CD4-positive, alpha-beta T cell treated with Interleukin-10 for 1 hour (primary cell): ENCODE measurements at places on chromosomes 1 and 21.

- DNase-seq: no peak
Measured at GRCh38 chr1:227785094-227785804, 30.2 kb upstream of the PRSS38 start.

- DNase-seq: no peak
Measured at GRCh38 chr1:75131565-75132241, 2.5 kb upstream of the LHX8 start.

DNA sequence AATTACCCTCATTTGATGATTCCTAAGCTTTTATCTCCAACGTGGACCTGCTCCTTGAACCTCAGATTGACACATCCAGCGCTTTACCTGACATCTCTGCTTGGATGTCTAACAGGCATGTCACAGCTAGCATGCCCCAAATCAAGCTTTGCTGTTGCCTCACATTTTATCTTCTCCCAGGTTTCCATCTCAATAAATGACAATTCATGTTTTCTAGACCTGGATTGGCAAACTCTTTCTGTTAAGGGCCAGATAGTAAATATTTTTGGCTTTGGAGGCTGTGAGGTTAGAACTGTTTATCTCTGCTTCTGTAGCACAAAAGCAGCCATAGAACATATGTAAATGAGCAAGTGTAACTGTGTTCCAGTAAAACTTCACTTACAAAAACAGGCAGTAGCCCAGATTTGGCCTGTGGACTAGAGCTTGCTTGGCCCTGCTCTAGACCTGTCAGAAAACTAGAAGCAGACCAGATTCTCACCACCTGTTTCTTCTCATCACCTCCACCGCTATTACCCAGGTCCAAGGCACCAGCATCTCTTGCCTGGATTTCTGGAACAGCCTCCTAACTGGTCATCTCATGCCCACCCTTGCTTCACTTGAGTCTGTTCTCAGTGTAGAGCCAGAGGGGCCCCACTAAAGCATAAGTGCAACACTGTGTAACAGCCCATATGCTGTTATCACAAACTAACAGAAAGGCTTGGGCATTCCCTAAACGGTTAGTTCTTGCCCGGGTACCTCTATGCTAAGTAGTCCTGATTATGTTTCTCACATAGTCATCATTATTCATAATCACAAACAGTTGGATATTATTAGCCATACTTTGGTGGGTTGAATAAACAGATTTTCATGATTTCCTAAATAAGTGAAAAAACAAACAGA lies 42.3 kb downstream of the UBE4B start:
- DNase-seq: no peak

- DNase-seq: no peak
Measured at GRCh38 chr1:9244501-9245229, 10.1 kb downstream of the H6PD start.
